ENCODE measurements at places on chromosomes 1 and 21.

DNA sequence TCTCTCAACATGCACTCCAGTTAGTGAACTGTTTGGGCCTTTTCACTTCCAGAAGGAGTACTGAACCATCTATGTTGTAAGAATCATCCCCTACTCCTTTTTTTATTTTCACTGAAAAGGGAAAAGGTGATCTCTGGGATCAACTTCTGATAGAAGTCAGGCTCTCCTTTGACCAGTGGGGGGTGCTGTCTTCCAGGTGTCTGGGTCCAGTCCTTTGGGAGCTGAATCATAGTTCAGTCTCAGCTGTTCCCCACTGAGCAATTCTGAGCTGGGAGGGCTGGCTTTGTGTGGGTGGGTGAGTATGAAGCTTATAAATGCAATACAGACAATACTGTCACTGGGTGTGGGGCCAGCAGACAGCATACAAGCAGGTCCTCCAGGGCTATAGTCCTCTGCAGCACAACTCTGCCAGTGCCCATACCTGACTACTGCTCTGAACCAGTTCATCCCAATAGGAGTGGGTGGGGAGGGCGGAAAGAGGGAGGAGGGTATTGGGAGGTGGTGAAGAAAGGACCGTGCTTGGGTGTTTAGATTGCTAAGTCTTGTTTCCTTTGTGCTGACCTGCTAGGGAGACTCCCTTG is 12.5 kb upstream of the SARS1 start:
- DNase-seq: peak; percentile 34

- DNase-seq: no peak
Measured at GRCh38 chr1:230629511-230629910, 12.8 kb upstream of the COG2 start.

GRCh38 chr1:156894001-156894400 is 483 bp downstream of the PEAR1 start:
- DNase-seq: no peak

- DNase-seq: peak; percentile 96
Measured at GRCh38 chr1:116853680-116854402, 55.9 kb upstream of the PTGFRN start.

DNA sequence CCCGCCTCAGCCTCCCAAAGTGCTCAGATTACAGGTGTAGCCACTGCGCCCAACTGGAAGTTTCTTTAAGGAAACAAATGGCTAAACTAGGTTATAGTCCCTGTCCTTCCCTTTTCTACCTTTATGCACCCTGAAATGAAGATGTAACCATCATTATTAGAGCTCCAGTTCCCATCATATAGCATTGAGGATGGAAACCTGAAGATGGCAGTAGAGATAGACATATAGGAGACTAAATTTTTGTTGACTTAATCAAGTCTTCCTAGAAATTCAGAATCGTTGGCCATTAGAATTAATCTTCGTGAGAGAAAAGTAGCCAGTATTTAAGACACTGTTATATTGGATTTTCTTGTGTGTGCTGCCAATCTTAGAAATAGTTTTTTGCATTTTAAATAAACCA is 1016.3 kb upstream of the NCAM2 start:
- peak; percentile 29 for DNase-seq

DNA sequence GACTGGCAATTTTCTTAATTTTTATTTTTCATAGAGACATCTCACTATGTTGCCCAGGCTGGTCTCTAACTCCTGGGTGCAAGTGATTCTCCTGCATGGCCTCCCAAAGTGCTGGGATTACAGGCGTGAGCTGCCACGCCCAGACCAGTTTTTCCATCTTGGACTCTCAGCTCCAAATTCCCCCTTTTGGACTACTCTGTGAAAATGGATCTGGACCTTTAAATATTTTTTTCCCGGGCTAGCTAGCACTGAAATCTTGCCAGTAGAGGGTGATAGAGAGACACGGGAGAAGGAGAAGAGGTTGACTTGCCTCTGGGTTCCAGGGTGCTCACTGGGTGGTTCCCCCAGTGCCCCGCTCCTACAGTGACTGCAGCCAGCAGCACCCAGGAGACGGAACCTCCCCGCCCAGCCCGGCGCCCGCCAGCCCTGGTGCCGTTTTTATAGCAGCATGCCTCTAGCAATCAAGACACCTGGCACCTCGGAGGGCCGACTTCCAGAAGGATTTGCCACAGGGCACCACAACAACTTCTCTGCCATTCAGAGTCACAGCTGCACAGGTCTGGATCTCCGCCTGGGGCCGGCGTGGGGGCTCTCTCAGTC is 34.7 kb upstream of the SCCPDH start:
- DNase-seq: peak; percentile 92

- no peak for DNase-seq
Measured at GRCh38 chr1:84493747-84494146, 12.4 kb upstream of the SPATA1 start.

Data from NCI-H1417 (cell line).